ENCODE measurements at places on chromosomes 7 and 10.
A peak's percentile ranks its signal among the peaks of the same experiment; 100 is the strongest.

- no peak for DNase-seq
These were observed 53.4 kb downstream of the NRCAM start for GRCh38 chr7:108402865-108403264.

GRCh38 chr7:98021588-98022351 is 31.8 kb upstream of the OCM2 start:
- peak; percentile 62 for DNase-seq

- no peak for DNase-seq
These were observed 244.8 kb upstream of the MINDY3 start for GRCh38 chr10:16105082-16105481.

- no peak for DNase-seq
These were observed 12.4 kb upstream of the ZMIZ1 start for GRCh38 chr10:79056361-79056735.

- DNase-seq, result no peak
These were observed 321.4 kb downstream of the CDK14 start for GRCh38 chr7:90917539-90917938.

DNA sequence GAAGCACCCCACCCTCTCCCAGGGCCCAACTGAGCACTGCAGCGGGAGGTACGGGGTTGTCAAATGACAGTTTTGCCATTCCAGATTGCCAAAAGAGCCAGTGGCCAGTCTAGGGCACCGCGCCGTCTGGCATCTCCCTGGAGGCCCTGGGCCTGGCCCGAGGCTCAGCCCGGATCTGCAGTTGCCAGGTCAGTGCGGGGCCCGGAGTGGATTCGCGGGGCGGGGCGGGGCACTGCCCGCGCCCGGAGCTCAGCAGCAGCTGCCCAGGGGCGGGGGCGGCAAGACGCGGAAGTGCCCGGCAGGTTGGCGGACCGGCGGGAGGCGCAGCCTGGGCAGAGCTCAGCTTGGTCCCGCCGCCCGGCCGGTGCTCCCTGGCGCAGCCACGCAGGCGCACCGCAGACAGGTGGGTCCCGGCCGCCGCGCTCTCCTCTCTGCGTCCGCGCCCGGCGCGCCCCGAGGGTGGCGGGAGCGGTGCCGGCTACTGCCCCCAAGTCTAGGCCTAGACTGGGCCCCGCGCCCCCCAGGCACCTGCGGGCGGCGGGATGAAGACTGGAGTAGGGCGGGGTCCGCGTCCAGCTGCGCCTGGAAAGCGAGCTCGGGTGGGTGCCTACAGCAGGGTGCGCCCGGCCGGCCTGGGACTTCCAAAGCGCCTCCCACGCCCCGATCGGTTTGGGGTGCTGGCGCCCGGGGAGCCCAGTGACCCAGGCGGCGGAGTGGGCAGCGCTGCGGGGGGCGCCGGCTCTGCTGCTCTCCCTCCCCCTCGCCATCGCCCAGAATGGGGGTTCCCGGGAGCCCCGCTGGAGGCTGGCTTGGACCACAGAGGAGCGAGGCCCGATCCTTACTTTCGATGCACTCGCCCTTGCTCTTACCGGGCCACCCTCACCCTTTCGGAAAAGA is at the start of gene IRF5:
IRF5 (plus strand) TSS at position 281 of the 897 bp plus-strand sequence. CDS start 4,155 bp downstream, outside the sequence.
- no peak for DNase-seq

DNA sequence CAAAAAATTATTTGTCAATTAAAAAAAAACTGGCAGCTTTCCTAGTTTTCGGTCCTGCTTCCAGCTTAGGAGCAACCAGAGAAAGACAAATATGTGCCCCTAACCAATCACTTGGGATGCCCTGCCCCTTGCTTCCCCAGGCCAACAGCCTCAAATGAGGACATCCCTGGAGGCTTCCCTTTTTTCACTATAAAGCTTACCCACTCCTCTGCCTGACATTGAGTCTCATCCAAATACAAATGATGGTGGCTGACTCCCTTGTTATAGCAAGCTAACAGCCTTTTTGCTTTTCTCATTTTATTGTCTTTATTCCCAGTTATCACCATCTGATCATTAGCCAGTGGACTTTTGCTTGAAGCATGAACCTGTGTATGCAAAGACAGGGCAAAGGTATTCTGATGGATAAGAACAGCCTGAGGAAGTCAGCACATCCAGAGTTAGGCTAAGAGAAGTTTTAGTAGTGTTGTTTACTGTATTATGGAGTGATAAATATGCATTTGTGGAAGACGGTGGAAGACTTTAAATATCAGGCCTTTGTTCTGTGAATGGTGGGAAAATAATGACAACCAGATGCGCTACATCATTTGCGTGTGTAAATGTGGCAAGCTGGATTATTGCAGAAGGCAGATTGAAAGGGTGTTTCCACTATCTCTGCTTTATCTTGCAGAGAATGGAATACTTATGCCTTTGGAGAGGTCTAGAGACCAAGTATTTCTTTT is 1.7 kb upstream of the CCM2 start:
- DNase-seq, result no peak

- DNase-seq, result no peak
These were observed 130.8 kb downstream of the SORBS1 start for GRCh38 chr10:95430231-95430951.

GRCh38 chr7:55435466-55435865 is 70.3 kb downstream of the LANCL2 start:
- DNase-seq, result no peak

DNA sequence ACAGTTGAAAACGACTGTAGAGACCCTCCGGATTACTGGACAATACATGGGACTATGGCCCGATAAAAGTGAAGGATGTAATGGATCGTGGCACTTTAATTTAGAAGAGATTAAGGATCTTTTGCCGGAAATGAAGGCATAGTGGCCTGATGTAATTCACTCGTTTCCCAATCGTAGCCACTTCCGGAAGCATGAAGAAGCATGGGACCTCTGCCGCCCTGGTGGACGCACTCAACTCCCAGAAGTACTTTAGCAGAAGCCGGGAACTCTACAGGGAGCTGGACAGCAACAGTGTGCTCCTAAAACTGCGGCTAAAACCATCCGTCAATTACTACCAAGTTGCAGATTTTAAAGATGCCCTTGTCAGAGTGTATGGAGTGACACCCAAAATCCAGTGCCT is 59.6 kb upstream of the NUPR2 start:
- no peak for DNase-seq

Measured in activated CD4-positive, CD25-positive, alpha-beta regulatory T cell (primary cell).